ENCODE measurements at places on chromosomes 5 and 9. TPM values are rescaled to one million over a fixed set of nuclear protein-coding genes. Genes with fewer than 3 reads are reported as not detected.

Gene RETREG1
- total RNA-seq: 20.0 TPM

Gene PMPCA
- 69.2 TPM for total RNA-seq

Gene ESM1
- total RNA-seq: not detected

Gene UHRF2
- total RNA-seq: 71.5 TPM

DNA sequence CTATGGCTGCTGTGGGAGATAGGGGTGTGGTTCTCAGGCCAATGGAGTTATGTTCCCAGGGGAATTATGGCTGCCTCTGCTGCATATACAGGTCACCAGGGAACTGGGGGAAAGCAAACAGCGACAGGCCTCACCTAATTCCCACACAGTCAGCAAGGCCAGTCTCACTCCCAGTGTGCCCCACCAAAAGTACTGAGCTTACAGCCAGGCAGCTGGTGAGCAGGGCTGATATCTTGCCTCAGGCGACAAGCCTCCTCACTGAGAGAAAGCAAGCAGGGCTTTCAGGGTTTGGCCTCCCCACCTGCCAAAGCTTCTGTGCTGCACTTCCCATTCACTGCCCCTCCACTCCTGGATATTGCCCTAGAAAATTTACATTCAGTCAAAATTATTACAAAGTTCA is 273.8 kb upstream of the TARS1 start:
- no peaks in the 10 kb centered on the region for H3K27me3 ChIP-seq
- no peak overlapping the region for H3K27ac ChIP-seq
- DNase-seq: no peak
- no peaks in the 10 kb centered on the region for H3K36me3 ChIP-seq
- no peak overlapping the region for H3K4me3 ChIP-seq
